Colonic mucosa (tissue), 4 donors: ENCODE measurements at places on chromosomes 4 and X. TPM values are rescaled to one million over a fixed set of nuclear protein-coding genes. Genes with fewer than 3 reads are reported as not detected.

The MAGEA8 gene
- not detected for total RNA-seq

The IL21 gene
- total RNA-seq, result not detected

The MGAT4D gene
- total RNA-seq, result not detected

The S100G gene
- not detected for total RNA-seq

The ZNF732 gene
- not detected for total RNA-seq

The BMPR1B gene
- total RNA-seq, result 0.24 TPM

The FAM241A gene
- 1.4 TPM for total RNA-seq

The PTPN13 gene
- total RNA-seq, result 4.2 TPM

The RRH gene
- total RNA-seq, result not detected

The STOX2 gene
- total RNA-seq, result 0.89 TPM

The MEPE gene
- total RNA-seq, result not detected

The FAM47E gene
- total RNA-seq, result 3.9 TPM

The F9 gene
- 0.12 TPM for total RNA-seq

The TMEM47 gene
- total RNA-seq, result 8.9 TPM

The PCSK1N gene
- total RNA-seq, result 6.0 TPM

The NOX1 gene
- 128 TPM for total RNA-seq

The SYN1 gene
- 0.96 TPM for total RNA-seq

The CT45A5 gene
- total RNA-seq, result not detected

The NPFFR2 gene
- not detected for total RNA-seq

The MYOZ2 gene
- not detected for total RNA-seq

The GPAT3 gene
- 23.5 TPM for total RNA-seq

The AGA gene
- total RNA-seq, result 15.2 TPM

The CCSER1 gene
- total RNA-seq, result 13.4 TPM

The IL3RA gene
- 2.1 TPM for total RNA-seq

The HAND2 gene
- 1.6 TPM for total RNA-seq

The SORBS2 gene
- 28.0 TPM for total RNA-seq
